Cardiac muscle cell (in vitro differentiated cells and primary cell): ENCODE measurements at places on chromosomes 7 and 10. TPM values are rescaled to one million over a fixed set of nuclear protein-coding genes. Genes with fewer than 3 reads are reported as not detected.

Gene FAM221A
- 6.5 and 8.3 TPM in 2 replicates for total RNA-seq

- H3K4me3 ChIP-seq, result no peak overlapping the region
- no peak overlapping the region for H3K27ac ChIP-seq
- no peaks in the 10 kb centered on the region for H3K36me3 ChIP-seq
- H3K4me1 ChIP-seq, result peaks cover 1% of the 10 kb centered on the region
- H3K27me3 ChIP-seq, result no peaks in the 10 kb centered on the region
- no peak for DNase-seq
These were observed 200.1 kb downstream of the DOCK4 start for GRCh38 chr7:112006071-112006470.

- peaks cover 11% of the 10 kb centered on the region for H3K4me1 ChIP-seq
- no peak overlapping the region for H3K4me3 ChIP-seq
- no peaks in the 10 kb centered on the region for H3K36me3 ChIP-seq
- no peak overlapping the region for H3K27ac ChIP-seq
- DNase-seq, result no peak
These were observed 62.1 kb downstream of the PAPSS2 start for GRCh38 chr10:87721781-87722180.

Gene LZTS2
- 156 and 168 TPM in 2 replicates for total RNA-seq

Gene TRPV5
- not detected in 2 replicates for total RNA-seq

GRCh38 chr7:148084138-148084537 is 506.4 kb upstream of the C7orf33 start:
- peak; percentile 77 for DNase-seq
- no peaks in the 10 kb centered on the region for H3K27me3 ChIP-seq
- no peaks in the 10 kb centered on the region for H3K4me1 ChIP-seq
- no peaks in the 10 kb centered on the region for H3K36me3 ChIP-seq

Gene BAZ1B
- total RNA-seq, result 35.1 and 42.5 TPM in 2 replicates

DNA sequence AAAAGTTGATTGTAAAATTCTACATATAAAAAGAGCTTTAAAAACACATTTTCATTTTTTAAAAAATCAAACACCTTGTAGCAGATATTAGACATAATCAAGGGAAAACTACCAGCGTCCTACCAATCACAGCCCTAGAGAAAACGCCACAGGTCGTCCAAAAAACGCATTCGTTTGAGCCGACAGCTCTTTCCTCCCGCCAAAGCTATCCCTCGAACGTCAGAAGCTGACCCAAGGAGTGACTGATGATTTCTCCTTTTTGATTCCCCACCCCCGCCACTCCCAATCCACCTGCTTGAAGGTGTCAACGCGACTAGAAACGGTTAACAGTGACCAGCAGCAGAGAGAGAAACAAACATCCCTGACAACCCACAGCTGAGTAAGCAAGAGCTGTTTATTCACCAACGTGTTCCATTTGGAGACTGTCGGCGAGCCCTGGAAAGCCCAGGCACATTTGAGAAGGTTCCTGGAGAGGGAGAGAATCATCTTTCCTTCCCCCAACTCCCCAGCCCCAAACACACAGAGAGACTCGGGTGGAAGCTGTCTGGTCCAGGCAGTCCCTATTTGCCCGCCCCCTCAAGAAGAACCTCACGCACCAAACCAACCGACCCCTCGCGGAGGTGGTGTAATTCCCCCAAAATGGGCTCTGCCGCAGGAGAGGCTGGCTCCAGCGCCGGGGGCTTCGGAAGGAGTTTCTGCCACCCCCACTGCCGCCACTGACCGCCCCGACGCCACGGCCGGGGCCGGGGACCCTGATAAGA is 622 bp downstream of the CPEB3 start:
- H3K36me3 ChIP-seq, result peaks cover 4% of the 10 kb centered on the region
- peak overlapping the region; percentile 72 for H3K27ac ChIP-seq
- peaks cover 3% of the 10 kb centered on the region for H3K4me1 ChIP-seq
- H3K4me3 ChIP-seq, result peak overlapping the region; percentile 69

DNA sequence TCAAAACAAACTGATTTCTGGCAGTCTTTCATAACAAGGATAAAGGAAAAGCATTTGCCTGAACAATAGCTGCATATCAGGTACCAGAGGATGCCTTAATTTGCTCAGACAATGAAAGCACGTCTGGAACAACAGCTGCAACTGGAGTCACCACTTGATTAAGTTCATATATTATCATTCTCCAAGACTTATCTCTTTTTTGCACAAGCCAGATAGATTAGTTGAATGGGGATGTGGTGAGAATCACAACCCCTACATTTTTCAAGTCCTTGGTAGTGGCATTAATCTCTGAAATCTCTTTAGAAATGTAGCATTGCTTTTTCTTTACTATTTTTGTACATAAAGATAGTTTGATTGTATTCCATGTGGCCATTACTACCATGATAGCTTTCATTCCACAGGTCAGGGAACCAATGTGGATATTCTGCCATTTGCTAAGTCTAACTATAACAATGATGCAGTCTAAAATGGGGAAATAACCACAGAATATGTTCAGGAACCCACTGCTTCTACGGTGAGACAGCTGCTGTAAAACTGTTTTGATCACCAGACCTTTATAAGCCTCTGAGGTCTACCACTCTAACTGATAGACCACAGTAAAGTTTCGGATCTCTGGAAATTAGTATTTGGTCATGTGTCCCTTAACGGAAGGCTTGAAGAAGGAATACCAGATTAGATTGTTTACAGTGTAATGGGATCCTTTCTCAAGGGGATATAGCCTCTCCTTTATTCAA is 1176.2 kb downstream of the DNAJB9 start:
- no peaks in the 10 kb centered on the region for H3K4me1 ChIP-seq
- H3K4me3 ChIP-seq, result no peak overlapping the region
- H3K27ac ChIP-seq, result no peak overlapping the region
- no peak for DNase-seq
